Retina (tissue), 1 donor: ENCODE measurements at places on chromosomes 1 and 21.

DNA sequence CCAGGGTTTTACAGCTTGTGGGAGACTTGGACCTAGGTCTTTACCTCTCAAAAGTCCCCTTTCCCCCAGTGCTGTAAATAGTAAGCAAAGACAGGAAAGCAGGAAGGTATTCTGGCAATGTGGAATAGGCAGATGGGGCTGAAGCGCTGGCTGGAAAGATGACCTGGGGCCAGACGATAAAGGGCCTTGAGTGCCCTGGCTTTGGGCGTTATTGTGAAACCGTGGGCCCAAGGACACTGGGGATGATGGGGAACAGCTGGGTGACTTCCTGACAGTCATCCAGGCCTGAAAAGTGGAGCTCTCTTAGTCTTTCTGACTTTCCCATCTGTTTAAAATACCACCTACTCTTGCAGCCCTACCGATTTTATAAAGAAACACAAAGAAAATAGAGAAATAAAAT lies 16.3 kb downstream of the URB2 start:
- no peak for DNase-seq

GRCh38 chr1:7610936-7611335 lies 160.2 kb upstream of the VAMP3 start:
- no peak for DNase-seq

DNA sequence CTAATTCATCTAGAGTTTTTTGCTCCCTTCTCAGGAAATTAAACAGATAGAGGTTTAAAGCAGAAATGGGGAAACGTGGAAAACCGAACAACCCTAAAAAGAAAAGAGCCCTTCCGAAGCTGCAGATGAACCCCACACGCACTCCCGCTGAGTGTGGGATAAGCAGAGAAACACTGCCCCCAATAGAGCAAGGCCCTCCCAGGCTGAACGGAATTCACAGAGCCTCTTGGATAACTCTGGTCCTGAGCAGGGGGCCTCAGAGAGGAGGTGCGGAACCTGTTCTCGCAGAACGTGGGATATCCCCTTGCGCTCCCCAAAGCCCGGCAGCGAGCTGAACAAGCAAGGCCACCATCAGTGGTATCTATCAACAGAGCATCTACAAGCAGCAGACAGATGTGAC lies 44.9 kb downstream of the SSBP3 start:
- DNase-seq: no peak

- DNase-seq: no peak
Observed at GRCh38 chr21:37370152-37371040, 3.8 kb downstream of the DYRK1A start.

DNA sequence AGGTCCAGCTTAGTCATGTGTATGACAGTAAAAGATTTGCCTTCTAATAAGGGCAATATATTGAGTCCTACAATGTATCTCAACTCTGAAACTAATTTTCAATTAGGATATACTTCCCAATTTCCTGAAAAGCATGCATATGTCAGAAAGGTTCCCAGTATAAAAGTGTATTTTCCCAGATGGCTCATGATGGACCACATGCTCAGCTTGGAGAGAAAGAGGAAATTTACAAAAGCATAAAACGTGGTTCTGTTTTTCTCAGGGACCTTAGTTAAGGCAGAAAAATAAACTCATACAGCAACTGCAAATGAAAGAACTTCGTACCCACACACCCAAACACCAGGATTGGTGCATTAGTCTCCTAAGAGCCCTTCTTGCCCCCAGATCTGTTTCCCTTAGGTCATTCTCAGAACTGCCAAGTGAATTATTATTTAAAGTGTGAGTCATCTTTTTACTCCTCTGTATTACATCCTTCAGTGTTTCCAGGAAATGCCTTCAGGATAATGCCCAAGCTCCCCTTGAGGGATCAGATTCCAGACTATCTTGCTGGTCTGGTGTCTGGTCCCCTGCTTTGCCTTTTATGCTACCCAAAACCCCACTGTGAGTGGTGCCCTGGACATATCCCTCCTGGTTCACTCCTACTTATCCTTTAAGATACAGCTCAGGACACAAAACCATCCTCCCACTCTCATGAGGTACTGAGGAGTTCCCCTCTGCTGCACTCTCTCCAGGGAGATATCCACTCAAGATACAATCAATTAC lies 57.4 kb downstream of the SSX2IP start:
- DNase-seq: no peak

DNA sequence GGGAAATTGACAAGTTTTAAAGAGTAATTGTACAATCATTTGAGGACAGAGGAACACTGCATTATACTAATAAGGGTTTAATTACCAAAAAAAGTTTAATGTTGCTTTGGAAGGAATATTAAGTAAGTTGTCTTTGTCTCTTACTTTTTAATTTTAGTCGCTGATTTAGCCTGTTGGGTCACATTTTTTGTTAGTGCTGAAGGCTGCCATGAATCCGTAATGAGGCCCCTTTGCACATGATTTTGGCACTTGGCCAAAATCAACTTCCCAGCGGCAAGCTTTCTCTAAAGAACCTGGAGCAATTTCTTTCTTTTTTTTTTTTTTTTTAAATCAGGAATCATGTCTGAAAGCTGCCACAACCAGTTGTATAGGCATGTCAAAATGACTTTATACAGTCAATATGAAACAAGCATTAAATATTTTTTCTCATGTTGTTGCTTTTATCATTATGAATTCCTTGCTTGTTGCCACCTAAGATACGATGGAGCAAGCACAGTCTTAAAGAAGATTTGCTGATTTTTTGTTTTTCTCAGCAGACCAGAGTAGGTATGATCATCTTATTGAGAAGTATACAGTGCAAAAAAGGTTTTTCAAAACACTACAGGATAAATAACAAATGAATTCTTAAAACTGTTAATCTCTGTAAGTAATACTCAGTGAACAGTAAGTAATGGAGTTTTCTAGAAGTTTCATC lies 690.4 kb downstream of the USP25 start:
- DNase-seq: peak; percentile 44

GRCh38 chr1:30847358-30847972 lies 61.1 kb downstream of the SDC3 start:
- DNase-seq: peak; percentile 60

GRCh38 chr1:4708840-4709507 lies 54.6 kb downstream of the AJAP1 start:
- DNase-seq: no peak

DNA sequence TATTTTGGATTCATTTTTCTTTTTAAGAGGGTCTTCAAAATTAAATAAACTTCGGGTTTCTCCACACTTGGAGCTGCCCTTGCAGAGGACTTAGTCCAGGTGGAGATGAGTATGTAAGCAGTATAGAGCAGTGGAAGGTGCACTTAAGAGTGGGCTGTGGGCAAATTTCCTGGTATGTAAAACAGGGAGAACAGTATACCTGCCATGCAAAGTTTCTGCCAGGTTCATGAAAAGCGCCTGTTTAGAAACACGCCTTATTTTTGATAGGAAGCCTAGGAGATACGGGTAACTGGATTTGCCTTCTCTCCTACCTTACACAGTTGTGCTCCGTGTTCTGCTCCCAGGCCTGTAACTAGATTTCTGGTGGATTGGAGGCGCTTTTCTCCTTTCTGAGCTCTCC lies 1.2 kb downstream of the KDM4A start:
- peak; percentile 25 for DNase-seq

DNA sequence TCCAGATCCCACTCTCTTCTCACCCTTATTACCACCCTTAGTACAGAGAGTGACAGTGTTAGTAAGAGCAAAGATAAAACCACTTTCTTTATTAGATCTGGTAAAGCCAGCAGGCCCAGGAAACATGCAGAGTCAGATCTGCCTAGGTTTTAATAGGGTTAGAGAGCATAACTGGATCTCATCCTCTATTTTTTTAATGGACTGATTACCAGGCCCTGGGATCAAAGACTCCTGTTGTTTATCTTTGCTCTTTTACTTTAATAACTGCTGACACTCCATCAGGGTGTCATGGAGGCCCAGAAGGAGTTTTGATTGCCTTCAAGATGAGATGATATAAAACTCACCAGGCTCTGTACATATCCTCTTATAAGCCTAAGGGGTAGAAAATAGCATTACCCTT lies 45.3 kb upstream of the RGS5 start:
- DNase-seq: no peak

DNA sequence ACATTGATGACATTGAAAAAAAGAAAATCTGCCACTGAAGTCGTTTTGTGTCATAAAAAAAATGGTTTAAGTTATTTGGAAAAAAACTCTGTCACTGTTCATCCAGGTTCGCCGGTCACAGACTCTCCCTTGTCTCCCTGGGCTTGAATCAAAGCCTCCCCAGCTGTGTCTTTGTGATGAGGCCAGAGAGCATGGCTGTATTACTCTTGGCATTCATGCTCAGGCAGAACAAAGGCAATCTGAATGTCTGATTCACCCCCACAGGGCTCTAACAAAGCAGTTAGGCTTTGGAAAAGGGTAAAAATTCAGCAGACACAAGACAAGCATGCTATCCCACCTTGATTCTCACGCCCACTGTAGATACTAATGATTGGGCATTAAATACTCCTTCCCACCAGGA lies 304.3 kb upstream of the PLD5 start:
- peak; percentile 8 for DNase-seq

- DNase-seq: no peak
Observed at GRCh38 chr1:45260244-45260643, 53.8 kb upstream of the ZSWIM5 start.

- DNase-seq: no peak
Observed at GRCh38 chr1:244964112-244964971, 100.0 kb upstream of the HNRNPU start.

DNA sequence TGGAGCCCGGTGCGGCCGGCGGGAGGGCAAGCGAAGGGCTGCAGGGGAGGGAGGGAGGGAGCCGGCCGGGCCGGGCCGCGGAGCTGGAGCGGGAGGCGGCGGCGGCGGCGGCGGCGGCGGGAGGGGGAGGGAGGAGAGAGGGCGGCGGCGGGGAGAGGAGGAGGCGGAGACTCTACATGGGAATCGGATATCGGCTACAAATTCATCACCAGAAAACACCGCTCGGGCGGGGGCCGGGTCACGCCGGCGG lies at the start of gene AKT3:
TSS of gene AKT3 (minus strand) at position 42 of the 250 bp plus-strand sequence. CDS start 7,073 bp downstream, outside the sequence.
- DNase-seq: no peak

DNA sequence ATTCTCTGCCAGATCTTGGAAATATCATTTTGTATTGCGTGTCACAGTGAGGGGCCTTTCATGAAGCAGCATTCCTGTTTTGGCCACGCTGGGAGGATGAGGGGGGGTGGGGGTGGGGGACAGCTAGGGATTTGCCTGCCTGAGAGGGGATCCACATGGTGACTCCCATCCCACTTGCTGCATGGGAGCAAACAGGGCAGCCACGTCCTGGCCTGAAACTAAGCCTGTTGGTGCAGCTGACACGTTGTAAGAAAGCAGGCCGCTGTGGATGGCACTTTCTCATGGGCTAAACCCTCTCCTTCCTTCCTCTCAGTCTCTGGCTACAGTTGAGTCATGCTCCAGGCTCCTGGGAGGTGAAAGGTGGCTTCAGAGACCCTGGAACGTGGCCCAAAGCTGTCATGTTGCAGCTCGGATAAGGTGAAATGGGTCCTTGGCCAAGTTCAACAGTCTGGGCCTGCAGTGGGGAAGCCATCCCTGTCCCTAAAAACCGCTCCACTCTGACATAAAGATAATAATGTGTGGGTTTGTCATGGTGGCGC lies 346.7 kb upstream of the VAMP3 start:
- DNase-seq: no peak

- no peak for DNase-seq
Observed at GRCh38 chr1:60425528-60425927, 352.0 kb upstream of the C1orf87 start.

- DNase-seq: no peak
Observed at GRCh38 chr21:45104560-45104959, 30.2 kb downstream of the ADARB1 start.

DNA sequence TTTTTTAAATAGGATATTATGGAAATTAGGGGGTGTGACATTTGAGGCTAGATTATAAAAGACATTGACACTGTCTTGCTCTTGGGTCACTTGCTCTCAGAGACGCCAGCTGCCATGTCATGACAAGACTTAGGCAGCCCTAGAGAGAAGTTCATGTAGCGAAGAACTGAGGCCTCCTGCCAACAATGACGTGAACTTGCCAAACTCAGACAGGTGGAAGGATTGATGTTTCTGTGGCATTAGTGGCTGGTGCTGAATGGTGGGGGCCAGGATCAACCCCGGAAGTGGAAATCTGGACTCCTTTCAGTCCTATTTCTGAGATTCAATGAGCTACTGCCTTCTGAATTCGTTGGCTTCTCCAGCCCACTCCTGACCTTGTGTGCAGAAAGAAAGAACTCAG lies 14.7 kb downstream of the NCF2 start:
- no peak for DNase-seq

DNA sequence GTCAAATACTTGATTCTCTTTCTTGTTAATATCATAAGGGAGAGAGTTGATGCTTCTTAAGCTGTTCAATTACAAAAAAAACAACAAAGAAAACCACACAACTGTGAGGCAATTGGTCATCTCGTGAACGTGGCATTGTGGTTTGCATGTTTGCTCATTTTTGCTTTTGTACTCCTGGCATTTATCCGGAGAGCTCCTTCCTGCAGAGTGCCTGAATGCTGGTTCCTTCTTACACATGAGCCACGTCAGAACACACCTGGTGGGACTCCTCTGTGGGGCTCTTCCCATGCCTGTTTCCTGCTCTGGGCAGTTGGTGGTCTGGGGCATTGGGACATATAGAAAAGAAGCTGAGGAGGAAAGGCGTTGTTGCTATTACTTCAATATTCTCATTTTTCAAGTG lies 25.7 kb downstream of the KCNK1 start:
- no peak for DNase-seq

GRCh38 chr1:84712276-84712874 lies 22.1 kb upstream of the SSX2IP start:
- DNase-seq: no peak

GRCh38 chr1:245880754-245881403 lies 626.2 kb downstream of the SMYD3 start:
- DNase-seq: no peak

DNA sequence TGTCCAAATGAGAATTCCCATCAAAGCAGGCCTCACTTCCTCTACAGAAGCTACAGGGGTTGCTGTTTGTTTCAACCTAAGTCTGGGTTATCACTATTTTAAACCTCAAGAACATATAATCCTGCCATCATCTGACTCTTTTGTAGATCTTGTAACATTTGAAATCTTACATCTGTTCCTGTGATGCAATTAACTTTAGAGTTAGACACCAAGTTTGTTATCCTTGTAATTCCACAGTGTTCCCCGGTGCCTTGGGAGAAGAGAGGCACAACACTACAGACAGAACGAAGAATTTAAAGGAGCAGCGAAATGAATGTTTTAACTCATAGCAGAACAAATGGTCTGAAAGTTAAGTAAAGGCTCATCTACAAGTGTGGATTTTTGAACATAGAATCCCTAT lies 116.1 kb downstream of the UCHL5 start:
- DNase-seq: no peak

- no peak for DNase-seq
Observed at GRCh38 chr1:202167708-202168415, 7.5 kb upstream of the PTPN7 start.
